ENCODE measurements at places on chromosomes 5 and 9.

DNA sequence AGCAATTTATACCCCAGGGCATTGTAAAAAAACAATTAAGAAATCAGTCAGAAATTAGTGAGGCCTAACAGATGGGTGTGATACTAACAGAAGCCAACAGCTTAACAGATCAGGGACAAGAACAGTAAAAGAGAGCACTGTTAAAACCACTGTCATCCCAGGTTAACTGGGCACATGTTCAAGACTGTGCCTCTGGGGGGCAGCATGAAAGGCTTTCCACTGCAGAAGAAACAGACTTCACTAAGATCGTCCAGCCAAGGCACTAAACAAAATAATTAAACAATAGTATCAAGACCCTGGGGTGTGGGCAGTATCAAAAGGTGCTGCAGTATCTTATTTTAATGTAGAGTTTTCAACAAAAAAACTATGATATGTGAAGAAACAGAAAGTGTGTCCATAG is 43.5 kb downstream of the FBN2 start:
- no peak for DNase-seq

- no peak for DNase-seq
Measured at GRCh38 chr5:60332244-60333004, 367.5 kb downstream of the DEPDC1B start.

DNA sequence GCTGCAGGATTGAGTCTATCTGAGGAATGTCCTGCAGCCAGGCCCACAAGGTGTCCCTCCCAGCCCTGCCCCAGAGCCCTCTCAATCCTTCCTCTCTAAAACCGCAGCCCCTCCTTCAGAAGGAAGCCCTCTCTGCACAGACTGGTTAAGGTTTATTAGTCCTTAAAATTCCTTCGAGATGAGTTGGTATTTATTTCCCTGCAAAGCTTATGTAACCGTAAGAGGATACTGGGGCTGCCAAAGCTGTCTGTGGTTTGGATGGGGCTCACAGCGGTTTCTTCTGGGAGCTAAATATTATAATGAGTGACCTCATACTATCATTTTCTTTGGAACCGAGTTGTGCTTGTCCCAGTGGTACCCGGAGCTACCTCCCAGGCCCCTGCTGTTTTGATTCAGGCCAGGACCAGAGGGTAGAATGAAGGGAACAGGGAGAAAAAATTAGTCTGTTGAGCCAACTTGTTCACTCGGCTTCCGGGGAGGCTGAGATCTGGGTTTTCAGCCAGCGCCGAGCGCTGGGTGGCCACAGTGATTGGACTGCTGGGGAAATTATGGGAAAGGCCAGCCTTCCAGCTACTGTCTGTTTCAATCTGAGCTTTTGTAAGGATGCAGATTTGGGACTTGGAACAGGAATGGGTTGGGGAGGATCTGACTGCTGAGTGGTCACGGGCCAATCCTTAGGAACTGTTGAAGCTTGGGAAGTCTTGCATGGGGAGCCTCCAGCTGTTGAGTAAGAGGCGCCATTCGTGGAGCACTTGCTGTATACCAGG is 107.5 kb downstream of the NDFIP1 start:
- DNase-seq = no peak

GRCh38 chr5:99398976-99399375 is 470.2 kb upstream of the CHD1 start:
- no peak for DNase-seq
